Suprapubic skin (tissue), 4 donors: ENCODE measurements at places on chromosomes 4 and X. TPM values are rescaled to one million over a fixed set of nuclear protein-coding genes. Genes with fewer than 3 reads are reported as not detected.

GRCh38 chr4:85298037-85298436 is 176.9 kb upstream of the ARHGAP24 start:
- H3K27me3 ChIP-seq: no peaks in the 10 kb centered on the region
- no peaks in the 10 kb centered on the region for H3K36me3 ChIP-seq
- no peaks in the 10 kb centered on the region for H3K4me1 ChIP-seq

GRCh38 chr4:16411501-16412085 is 185.3 kb upstream of the TAPT1 start:
- no peak overlapping the region for H3K4me3 ChIP-seq
- H3K27me3 ChIP-seq: peaks cover 6% of the 10 kb centered on the region
- H3K27ac ChIP-seq: no peak overlapping the region
- H3K4me1 ChIP-seq: no peaks in the 10 kb centered on the region

GRCh38 chrX:134173541-134174272 is 63.3 kb upstream of the CCDC160 start:
- H3K27me3 ChIP-seq: peaks cover 21% of the 10 kb centered on the region
- no peaks in the 10 kb centered on the region for H3K36me3 ChIP-seq

DNA sequence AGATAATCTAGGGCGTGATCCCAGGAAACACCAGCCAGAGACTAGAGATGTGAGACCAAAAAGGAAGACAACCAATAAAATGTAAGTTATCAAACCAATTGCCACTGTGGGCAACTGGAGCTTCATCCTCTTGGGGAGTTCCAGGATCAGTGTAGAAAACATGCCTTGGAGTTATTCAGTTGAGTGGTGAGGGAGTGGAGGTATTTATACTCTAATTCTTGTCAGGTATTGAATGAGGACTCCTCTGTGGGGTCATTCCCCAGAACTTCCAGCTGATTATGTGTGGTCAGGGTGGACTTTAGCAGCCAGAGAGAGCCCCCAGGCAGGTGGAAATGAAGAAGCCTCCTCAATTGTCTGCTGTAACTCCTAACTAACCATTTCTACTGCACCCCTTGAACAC is 144.0 kb upstream of the PRPS2 start:
- DNase-seq: no peak
- H3K27ac ChIP-seq: no peak overlapping the region
- H3K36me3 ChIP-seq: no peaks in the 10 kb centered on the region
- no peaks in the 10 kb centered on the region for H3K4me1 ChIP-seq

DNA sequence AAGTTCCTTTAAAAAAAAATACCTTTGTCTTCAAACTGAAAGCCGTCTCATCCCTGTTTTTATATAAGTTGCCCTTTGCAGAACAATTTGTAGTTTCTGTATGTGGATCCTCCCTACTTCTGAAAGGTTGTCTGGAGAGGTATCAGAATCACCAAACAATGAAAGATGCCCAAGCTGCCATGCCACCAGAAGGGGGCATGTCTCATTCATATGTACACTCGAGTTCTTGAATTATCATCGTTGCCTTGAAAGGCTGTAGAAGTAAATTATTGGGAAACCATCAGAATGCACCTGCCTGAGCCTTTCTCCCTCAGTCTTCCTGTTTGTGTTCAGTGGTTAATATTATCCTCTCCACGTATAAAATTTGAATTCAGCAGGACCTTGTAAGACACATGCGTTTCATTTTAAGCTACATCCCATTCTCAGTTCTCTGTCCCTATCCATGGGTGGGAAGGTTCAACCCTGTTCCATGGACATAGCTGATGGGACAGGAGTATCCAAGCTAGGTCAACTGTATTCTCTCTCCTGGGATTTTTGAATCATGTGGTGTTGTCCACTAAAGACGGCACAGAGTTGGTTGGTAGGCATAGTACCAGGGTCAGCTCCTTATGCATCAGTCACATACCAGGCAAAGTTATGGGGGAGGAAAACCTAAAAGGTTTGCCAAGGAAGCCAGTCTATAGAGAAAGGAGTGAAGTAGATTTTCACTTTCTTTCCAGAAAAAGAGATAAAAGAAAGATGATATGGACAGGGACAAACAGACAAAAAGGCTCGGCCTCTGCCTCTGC is 24.0 kb downstream of the GALNT7 start:
- no peaks in the 10 kb centered on the region for H3K36me3 ChIP-seq
- no peak for DNase-seq
- H3K27me3 ChIP-seq: no peaks in the 10 kb centered on the region

DNA sequence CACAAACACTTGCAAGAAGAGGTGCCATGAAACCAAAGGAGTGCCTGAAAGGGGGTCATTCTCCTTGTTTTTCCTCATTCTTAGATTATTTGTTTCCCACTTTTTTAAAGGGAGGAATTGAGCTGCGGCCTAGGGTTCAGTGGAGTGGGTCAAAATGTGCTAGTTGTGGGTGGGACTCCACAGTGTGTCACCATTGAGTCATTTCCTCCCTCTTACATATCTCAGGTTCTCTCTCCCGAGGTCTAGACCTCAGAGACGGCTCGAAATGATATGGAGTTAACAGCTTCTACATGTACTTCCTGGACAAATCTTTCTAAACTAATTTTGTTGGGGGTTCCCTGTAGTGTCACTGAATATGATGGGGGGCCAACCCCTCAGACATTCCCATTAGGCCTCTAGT is 328.4 kb upstream of the SPANXN1 start:
- no peak overlapping the region for H3K4me3 ChIP-seq
- H3K4me1 ChIP-seq: no peaks in the 10 kb centered on the region
- H3K27ac ChIP-seq: no peak overlapping the region
- DNase-seq: no peak

- no peaks in the 10 kb centered on the region for H3K27me3 ChIP-seq
- no peak overlapping the region for H3K27ac ChIP-seq
- H3K4me3 ChIP-seq: no peak overlapping the region
- no peaks in the 10 kb centered on the region for H3K36me3 ChIP-seq
- DNase-seq: no peak
Measured at GRCh38 chr4:10030972-10031667, 9.8 kb upstream of the SLC2A9 start.

DNA sequence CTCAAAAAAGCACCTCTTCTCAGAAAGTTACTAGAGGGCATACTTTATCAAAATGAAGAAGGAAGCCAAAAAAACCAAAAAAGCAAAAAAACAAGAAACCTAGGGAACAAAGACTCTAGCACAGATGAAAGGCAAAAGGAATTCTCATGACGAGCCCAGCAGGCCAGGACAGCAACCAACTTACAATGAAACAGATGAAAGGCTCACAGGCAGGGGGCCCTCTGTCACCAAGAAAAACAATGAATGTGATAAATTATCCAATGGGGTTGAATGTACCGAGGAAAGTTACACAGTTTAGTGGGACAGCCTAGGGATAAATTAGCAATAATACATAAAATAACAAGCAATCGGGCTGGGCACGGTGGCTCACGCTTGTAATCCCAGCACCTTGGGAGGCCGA is 79.0 kb downstream of the GPR82 start:
- no peak overlapping the region for H3K27ac ChIP-seq
- no peak for DNase-seq
- H3K27me3 ChIP-seq: no peaks in the 10 kb centered on the region

DNA sequence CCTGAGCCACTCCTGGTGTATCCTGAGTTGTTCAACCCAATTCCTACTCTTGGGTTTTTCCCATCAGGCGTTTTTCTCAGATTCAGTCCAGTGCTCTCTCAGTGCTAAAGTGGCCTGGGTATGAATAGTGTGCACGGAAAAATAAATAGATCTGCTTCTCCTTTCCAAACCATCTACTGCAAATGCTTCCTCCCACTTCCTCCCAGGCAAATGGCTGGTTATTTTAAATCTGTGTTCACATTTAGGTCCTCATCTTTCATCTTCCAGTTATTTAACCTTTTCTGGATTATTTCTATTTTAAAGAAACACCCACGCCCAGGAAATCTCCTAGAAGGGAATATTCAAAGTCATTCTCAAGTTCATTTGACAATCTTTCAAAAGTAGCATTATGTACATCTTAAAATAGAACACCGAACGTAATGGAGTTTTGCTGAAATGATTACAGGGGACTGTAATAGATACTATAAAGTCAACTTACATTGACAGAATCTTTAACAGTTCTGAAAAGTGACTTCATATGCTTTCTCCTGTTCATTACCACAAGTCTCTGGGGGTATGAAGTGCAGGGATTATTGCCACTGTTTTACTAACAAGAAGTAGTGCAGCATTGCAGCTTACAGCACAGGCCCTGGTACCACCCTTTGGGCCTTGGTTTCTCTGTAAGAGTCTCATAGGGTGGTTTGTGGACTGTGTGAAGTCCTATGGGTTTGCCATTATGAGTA is 66.3 kb downstream of the MED28 start:
- H3K27ac ChIP-seq: no peak overlapping the region
- no peak overlapping the region for H3K4me3 ChIP-seq
- H3K36me3 ChIP-seq: no peaks in the 10 kb centered on the region
- no peaks in the 10 kb centered on the region for H3K4me1 ChIP-seq
- DNase-seq: no peak

GRCh38 chr4:138761638-138762220 is 253.9 kb upstream of the NOCT start:
- H3K4me1 ChIP-seq: no peaks in the 10 kb centered on the region
- no peak for DNase-seq
- no peak overlapping the region for H3K4me3 ChIP-seq

DNA sequence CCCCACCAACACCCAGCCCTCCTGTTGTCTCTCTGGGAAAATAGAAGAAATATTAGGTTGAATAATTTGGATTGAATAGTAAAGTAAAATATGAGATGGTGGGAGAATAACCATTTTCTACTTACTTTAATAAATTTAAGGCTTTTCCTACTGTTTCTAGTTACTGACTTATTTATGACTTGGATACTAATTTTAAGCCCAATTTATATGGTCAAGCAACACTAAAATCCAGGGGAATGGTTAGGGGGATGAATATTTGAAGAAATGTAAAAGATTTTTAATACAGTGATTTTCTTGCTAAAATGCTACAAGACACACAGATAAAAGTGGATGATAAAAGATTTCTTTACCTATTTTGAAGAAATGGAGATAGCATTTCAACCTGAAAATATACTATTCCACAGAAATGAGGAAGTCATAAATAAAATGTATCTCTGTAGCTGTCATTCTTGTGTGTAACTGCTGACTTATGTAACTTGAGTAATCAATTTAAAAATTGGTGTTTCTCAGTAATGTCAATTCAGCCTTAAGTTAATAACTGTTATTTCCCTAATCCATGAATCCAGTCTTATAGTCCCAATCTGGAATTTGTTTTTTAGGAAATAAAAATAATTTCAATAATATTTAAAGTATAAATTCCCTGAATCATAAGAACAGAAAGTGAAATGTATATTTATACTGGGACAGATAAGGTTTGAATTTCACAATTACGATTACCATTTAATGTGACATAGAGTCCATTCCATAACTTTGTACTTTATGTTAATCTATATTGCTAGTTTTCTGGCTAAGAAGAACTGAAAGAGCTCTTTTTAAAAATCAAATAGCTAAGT is 24.3 kb upstream of the IL2 start:
- no peak overlapping the region for H3K27ac ChIP-seq
- H3K36me3 ChIP-seq: no peaks in the 10 kb centered on the region
- no peaks in the 10 kb centered on the region for H3K4me1 ChIP-seq
- H3K4me3 ChIP-seq: no peak overlapping the region

- H3K36me3 ChIP-seq: no peaks in the 10 kb centered on the region
- no peak overlapping the region for H3K27ac ChIP-seq
- H3K4me1 ChIP-seq: no peaks in the 10 kb centered on the region
- no peak for DNase-seq
- H3K27me3 ChIP-seq: no peaks in the 10 kb centered on the region
Measured at GRCh38 chr4:162126729-162127128, 37.1 kb downstream of the FSTL5 start.

- H3K4me1 ChIP-seq: no peaks in the 10 kb centered on the region
- no peak for DNase-seq
- no peak overlapping the region for H3K27ac ChIP-seq
- no peak overlapping the region for H3K4me3 ChIP-seq
- H3K36me3 ChIP-seq: no peaks in the 10 kb centered on the region
Measured at GRCh38 chr4:29278585-29278984, 1441.6 kb upstream of the PCDH7 start.

DNA sequence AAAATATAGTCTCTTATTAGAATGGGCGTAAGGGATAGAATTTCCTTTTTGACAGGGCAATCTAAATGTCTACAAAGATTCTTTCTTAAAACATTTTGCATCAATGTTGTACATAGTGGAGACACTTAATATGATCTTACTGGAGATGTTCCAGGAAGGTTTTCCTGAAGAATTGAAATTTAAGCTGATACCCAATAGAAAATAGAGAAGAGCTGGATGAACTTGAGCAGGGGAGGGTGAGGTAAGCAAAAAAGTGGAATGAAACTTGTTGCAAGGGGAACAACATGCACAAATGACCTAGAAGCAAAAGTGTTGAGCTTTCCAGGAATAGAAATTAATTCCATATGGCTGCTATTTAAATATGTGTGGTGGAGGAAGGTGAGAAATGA is 19.7 kb downstream of the SLAIN2 start:
- H3K27ac ChIP-seq: no peak overlapping the region
- H3K36me3 ChIP-seq: no peaks in the 10 kb centered on the region
- peaks cover 31% of the 10 kb centered on the region for H3K4me1 ChIP-seq
- H3K27me3 ChIP-seq: no peaks in the 10 kb centered on the region
- no peak overlapping the region for H3K4me3 ChIP-seq

GRCh38 chr4:3479358-3480101 is 16.4 kb downstream of the DOK7 start:
- peaks cover 85% of the 10 kb centered on the region for H3K27me3 ChIP-seq
- H3K36me3 ChIP-seq: no peaks in the 10 kb centered on the region
- peaks cover 13% of the 10 kb centered on the region for H3K4me1 ChIP-seq
- no peak for DNase-seq

- no peaks in the 10 kb centered on the region for H3K36me3 ChIP-seq
- H3K27ac ChIP-seq: no peak overlapping the region
- no peak overlapping the region for H3K4me3 ChIP-seq
- H3K4me1 ChIP-seq: no peaks in the 10 kb centered on the region
- no peak for DNase-seq
- no peaks in the 10 kb centered on the region for H3K27me3 ChIP-seq
Measured at GRCh38 chr4:22897520-22898108, 204.9 kb downstream of the GBA3 start.

GRCh38 chr4:165810726-165811125 is 62.3 kb upstream of the TLL1 start:
- DNase-seq: no peak
- no peaks in the 10 kb centered on the region for H3K27me3 ChIP-seq
- H3K36me3 ChIP-seq: no peaks in the 10 kb centered on the region
- no peak overlapping the region for H3K4me3 ChIP-seq

Gene TCEAL6
- total RNA-seq: not detected

Gene EBP
- total RNA-seq: 63.5 TPM

Gene NKRF
- 12.8 TPM for total RNA-seq

Gene SLC16A2
- 4.2 TPM for total RNA-seq

Gene GABRG1
- not detected for total RNA-seq

Gene CHRDL1
- total RNA-seq: 4.7 TPM

Gene GALNTL6
- total RNA-seq: 1.5 TPM

Gene GPRIN3
- total RNA-seq: 1.4 TPM

Gene SLC2A9
- total RNA-seq: 8.6 TPM

Gene USP17L19
- total RNA-seq: not detected

Gene FAM133A
- not detected for total RNA-seq

Gene GPR173
- 0.47 TPM for total RNA-seq
